ENCODE measurements at places on chromosomes 16 and 17.

DNA sequence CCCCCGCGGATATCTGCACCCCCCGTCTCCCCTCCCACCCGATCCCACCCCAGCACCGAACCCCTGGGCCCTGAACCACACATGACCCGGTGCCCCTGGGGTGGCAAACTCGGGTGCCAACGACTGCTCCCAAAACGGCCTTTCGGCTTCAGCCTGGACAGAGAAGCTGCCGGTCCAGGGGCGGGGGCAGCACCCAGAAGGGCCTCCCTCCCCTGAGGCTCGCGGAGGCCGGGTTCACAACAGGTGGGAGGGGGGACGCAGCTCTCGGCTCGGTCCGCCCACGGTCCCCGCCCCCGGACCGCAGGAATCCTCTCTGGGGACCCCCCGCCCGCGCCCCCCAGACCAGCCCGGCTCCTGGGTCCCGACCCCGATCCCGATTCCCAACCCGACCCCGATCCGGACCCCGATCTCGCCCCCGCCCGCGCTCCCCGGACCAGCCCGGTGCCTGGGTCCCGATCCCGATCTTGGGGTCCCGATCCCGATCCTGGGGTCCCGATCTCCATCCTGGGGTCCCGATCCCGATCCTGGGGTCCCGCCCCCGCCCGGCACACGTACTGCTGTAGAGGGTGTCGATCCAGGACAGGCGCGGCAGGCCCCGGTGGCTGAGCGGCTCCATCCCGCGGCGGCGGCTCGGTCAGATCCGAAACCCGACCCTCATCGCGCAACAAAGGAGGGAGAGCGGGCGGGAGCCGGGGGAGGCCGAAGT lies 516 bp downstream of the ABR start:
- DNase-seq, result no peak

GRCh38 chr16:65318590-65319257 lies 196.9 kb upstream of the CDH11 start:
- DNase-seq, result no peak

DNA sequence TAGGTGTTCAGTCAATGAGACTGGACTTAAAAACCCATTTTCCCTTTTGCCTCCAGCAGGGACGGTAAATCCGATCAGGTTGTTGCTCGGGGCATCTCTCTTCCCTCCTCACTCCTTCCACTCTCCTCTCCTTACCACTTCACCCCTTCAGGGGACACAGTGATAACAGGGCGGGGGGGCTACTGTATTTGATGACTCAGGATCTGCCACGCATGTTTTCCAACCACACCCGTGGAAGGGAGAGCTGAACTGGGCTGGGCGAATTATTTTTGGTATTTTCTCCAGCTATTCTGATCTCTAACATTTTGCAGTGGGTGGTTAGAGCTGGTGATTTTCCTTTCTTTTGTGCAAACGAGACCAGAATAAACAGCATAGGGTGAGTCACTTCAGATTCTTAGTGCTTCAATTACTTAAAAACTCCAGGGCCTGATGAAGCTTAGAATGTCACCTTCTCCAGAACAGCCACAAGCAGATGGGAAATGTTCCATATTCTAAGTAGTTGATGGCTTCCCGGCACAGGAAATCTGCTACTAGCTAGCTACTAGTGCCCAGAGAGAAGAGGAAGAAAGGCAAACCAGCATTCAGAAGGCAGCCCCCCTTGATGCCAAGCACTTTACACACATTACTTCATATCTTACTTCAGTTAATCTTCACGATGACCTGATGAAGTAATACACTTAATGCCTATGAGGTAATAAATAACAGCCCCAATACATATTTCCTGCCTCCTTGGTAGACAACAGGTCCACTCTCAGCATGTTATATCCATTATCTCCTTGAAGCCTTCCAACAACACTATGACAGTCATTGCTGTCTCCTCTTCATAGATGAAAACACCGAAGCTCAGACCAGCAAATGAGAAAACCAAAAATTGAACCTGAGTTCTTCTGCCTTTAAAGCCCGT lies 74.1 kb downstream of the ASIC2 start:
- no peak for DNase-seq

GRCh38 chr16:16780588-16780987 lies 401.6 kb downstream of the NPIPA7 start:
- no peak for DNase-seq

GRCh38 chr16:4241928-4242283 lies at the start of gene SRL:
TSS of gene SRL (minus strand) at chr16:4242080. CDS start at chr16:4242067, 13 bp downstream.
- no peak for DNase-seq

- no peak for DNase-seq
These were observed 16.8 kb downstream of the NQO1 start for GRCh38 chr16:69709456-69710084.

DNA sequence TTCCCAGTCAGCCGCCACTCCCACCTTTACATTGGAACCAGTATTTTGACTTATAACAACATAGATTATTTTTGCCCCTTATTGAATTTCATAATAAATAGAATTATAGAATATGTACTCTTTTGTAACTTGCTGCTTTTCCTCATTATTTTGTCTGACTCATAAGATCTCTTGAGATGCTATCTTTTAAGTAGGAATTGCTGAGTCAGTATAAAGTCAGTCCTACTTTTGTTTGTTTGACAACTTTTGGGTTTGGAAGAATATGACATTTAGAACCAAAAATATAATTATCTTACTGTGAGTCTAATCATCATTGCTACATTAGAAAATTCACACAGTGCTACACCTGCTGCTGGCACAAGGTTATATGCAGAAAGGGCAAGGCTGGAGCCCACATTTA lies 69.7 kb downstream of the STXBP4 start:
- DNase-seq, result no peak

DNA sequence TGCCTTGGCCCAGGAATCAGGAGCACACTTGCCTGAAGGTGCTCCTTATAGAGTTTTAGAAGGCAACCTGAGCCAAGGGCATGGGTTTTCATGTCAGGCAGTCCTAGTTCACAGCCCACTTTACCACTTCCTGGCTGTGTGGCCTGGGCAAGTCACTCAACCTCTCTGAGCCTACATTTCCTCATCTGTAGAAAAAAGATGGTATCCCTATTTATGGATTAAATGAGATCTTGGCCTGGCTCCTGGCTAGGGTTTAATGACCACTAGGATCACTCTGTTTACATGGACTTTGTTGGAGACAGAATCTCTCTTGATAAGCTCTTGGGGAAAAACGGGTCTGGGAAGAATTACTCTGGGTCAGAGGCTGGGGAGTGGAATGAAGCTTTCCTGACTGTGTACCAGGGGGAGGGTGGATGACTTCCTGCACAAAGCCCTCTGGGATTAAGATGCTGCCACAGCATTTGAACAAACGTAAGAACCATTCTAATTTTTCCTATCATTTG lies 2.3 kb downstream of the MT2A start:
- DNase-seq, result no peak

DNA sequence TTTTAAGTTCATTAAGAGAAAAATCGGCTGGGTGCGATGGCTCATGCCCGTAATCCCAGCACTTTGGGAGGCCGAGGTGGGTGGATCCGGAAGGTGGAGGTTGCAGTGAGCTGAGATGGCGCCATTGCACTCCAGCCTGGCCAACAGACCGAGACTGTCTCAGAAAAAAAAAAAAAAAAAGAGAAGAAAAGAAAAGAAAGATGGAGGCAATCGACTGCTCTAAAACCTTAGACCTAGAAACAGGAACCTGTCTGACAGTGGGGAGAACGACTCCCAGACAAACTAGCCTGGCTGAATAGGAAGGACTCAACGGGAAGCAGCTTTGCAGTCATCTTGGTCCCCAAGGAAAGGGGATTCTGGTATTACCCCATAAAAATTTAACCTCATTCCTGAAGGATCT lies 13.7 kb downstream of the MRC2 start:
- DNase-seq, result no peak

- no peak for DNase-seq
These were observed 42.5 kb downstream of the PLCG2 start for GRCh38 chr16:81821436-81822128.

DNA sequence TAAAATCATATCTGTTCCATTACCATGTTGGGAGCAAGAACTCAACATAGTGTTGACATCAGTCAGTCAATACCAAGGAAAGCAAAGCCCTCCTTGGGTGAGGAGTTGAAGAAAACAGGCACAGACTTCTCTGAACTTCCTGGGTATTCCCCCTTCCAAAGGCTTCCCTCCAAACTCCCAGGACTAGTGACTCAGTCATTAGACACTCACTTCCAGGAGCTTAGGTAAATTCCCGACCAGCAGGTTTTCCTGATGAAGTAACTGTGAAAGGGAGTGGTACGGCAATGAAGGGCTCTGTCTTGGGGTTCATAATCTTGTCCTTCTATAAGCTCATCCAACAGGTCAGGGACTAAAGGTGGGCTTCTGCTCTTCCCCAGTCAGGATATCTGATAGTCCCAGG lies 293.8 kb upstream of the AXIN2 start:
- no peak for DNase-seq

DNA sequence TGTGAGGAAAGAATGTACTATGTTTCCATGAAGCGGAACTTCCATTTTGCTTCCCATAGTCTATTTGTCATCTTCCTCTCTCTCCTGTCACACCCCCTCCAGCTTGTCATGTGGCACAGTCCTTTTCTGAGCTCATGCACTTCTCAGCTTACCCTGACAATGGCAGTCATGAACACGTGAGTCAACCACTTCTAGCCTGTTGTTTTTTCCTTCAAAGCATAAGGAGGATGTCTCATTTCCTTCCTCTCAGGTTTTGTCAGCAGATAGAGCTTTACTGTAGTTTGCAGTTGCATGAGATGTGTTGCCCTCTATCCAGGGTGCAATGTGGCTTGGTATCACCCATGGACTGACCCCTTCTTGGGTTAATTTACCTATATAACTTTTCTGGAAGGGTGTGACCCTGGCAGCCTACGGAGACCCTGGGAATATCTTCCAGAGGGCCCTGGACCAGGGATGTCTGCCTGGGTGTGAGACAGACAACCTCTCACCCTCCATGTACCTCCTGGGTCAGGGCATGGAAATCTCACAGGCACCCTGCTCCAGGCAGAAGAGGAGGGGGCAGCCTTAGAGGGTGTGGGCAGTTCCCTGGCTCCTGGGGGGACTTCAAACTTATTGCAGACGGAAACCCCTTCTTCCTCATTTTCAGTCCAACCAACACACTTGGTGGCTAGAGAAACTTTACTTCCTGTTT lies 4.0 kb upstream of the ZNF267 start:
- peak; percentile 63 for DNase-seq

- DNase-seq, result no peak
These were observed 272.9 kb downstream of the UTP18 start for GRCh38 chr17:51533219-51533618.

DNA sequence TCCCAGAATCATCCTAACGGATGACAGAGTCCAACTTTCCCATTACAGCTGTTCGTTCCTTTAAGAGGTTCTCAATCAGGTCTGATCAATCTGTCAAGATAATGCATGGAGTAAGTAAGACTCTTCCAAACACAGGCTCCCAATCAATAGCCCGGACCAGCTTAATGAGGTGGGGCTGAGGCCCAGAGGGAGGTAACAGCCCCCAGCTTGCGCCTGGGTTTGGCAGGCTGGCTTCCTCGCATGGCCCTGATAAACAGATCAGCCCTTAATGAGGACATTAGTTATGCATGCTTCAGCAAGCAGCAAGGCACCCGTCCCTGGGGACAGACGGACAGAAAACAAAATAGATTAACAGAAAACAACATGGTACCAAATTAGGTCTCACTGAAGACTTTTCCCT lies 145.7 kb downstream of the ZFHX3 start:
- DNase-seq, result no peak

DNA sequence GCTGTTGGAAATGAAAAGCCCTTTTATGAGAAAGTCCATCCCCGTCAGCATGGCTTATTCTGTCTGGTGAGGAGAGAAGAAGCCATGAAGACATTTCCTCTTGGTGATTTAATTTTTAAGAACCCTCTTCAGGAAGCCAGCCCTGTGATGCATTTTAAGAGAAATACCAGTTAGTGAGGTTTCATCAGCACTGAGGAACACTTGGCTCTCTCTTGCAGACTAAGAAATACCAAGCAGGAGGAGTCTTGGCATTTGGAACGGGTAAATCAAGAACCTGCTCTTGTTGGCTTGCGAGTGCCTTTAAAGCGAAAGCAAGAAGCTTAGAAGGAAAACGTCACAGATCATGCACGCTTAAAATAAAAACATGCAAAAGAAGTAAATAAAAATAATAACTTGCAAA lies 17.5 kb downstream of the RAB11FIP3 start:
- DNase-seq, result no peak

DNA sequence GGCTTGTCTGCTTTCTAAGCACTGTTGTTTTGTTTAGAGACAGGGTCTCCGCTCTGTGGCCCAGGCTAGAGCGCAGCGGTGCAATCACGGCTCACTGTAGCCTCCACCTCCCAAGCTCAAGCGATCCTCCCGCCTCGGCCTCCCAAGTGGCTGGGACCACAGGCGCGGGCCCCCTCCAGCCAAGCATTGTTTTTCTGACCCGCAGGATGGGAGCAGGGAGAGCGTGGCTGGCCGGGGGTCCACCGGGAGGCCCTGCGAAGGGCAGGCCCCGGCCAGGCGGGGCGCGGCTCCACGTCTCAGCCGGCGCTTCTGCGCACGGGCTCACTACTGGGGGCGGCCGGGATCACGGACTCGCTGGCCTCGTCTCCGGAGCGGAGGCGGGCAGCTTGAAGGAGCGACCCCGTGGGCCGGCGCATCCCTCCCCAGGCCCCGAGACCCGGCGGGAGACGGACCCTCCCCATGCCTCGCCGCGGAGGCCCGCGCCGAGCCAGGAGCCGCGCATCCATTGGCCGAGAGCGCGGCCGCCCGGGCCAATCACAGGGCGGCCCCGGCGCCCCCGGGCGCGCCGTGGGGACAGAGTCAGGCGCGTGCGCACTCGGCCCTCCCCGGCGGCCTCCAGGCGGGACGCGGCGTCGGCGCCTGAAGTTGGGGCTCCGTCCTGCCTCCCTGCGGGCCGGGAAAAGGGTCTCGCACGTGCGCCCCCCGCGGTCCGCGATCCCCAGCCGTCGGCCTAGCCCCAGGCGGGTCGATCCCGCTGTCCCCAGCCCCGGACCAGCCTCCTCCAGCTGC lies 24.9 kb downstream of the ACTG1 start:
- peak; percentile 82 for DNase-seq

GRCh38 chr16:85025781-85026653 lies 1.6 kb upstream of the KIAA0513 start:
- no peak for DNase-seq

GRCh38 chr16:21673469-21673868 lies 9.7 kb downstream of the OTOA start:
- DNase-seq, result no peak

GRCh38 chr17:77281122-77281903 lies 140.5 kb downstream of the SEC14L1 start:
- DNase-seq, result peak; percentile 78

All from activated T-cell treated with anti-CD3 and anti-CD28 coated beads, Interleukin-2, amount 50 U/mL, for 1 hour (primary cell).